Spleen (tissue), 13 donors: ENCODE measurements at places on chromosomes 2 and 18. TPM values are rescaled to one million over a fixed set of nuclear protein-coding genes. Genes with fewer than 3 reads are reported as not detected.

- no peak for DNase-seq
- H3K36me3 ChIP-seq = no peaks in the 10 kb centered on the region
- H3K4me3 ChIP-seq = no peak overlapping the region
Measured at GRCh38 chr18:67710639-67711038, 194.1 kb upstream of the DSEL start.

GRCh38 chr2:223563462-223563861 lies 38.7 kb downstream of the SCG2 start:
- H3K27me3 ChIP-seq = no peaks in the 10 kb centered on the region
- H3K4me1 ChIP-seq = no peaks in the 10 kb centered on the region
- DNase-seq = no peak
- H3K4me3 ChIP-seq = no peak overlapping the region

- H3K27me3 ChIP-seq = no peaks in the 10 kb centered on the region
- H3K4me1 ChIP-seq = no peaks in the 10 kb centered on the region
- H3K36me3 ChIP-seq = no peaks in the 10 kb centered on the region
- no peak overlapping the region for H3K4me3 ChIP-seq
Measured at GRCh38 chr18:47798366-47798765, 132.1 kb downstream of the SMAD2 start.

DNA sequence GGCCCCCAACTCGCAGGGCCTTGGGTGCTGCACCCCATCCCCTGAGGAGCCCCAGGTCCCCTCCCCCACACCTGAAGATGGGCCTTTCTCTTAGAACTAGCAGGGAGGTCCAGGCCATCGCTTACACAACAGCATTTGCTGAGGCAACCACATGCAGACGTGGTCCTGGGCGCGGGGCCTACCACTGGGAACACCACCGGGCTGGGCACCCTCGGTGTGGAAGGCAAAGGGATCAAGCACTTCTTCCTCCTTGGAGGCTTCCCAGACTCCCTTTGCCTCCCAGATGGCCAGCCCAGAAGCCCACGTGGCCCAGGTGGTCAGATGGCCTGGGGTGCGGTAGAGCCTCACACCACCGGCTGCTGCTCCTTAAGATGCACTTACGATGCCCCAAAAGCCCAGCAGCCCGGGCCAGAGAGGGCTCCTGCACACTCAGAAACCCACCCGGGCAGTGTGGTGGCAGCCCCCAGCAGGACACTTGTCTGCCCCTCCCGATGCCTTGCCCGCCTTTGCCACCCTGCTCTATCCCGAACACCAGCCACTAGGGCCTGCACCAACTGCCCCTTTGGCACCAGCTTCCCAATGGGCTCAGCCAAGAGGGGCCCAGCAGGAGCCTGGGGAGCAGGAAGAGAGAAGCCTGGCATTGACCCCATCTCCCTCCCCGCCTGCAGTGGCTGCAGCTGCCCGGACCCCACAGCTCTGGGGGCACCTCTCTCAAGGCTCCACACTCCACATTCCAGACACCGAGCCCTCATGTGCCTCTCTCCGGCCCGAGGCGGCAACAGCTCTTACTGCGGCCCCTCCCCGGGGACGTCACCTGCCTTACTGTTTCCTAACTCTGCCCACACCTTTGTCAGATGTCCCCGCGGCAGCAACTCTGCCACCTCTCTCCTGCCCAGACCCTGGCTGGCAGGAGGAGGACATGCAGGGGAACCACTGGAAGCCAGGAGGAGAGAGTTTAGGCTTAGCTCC lies 13.9 kb upstream of the MLPH start:
- peaks cover 11% of the 10 kb centered on the region for H3K4me1 ChIP-seq
- no peak for DNase-seq
- H3K27me3 ChIP-seq = no peaks in the 10 kb centered on the region
- H3K36me3 ChIP-seq = no peaks in the 10 kb centered on the region

- no peaks in the 10 kb centered on the region for H3K27me3 ChIP-seq
- no peak overlapping the region for H3K4me3 ChIP-seq
- DNase-seq = no peak
- H3K4me1 ChIP-seq = no peaks in the 10 kb centered on the region
Measured at GRCh38 chr2:76391678-76392077, 681.0 kb upstream of the GCFC2 start.

NYAP2 gene
- 0.17 TPM for total RNA-seq

DNA sequence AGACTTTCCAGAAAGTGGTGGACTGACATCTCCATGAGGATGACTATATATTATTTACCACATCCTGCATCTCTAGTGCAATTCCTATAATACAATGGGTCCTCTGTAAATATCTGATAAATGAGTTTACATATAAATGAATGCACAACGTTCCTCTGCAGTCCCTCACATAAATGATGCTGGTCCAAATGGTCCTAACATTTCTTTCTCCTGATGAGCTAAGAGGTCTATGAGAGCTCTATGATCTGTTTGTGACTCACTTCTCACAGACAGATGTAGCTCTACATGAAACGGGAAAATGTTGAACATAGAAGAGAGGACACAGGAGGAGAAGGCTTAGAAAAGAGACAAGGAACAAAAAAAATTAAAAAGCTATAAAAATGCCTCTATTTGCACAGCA lies 201.2 kb upstream of the PIK3C3 start:
- H3K4me1 ChIP-seq = no peaks in the 10 kb centered on the region
- H3K36me3 ChIP-seq = no peaks in the 10 kb centered on the region
- no peak overlapping the region for H3K4me3 ChIP-seq
- no peaks in the 10 kb centered on the region for H3K27me3 ChIP-seq

GRCh38 chr2:15069149-15069548 lies 436.6 kb downstream of the LRATD1 start:
- H3K36me3 ChIP-seq = no peaks in the 10 kb centered on the region
- H3K4me1 ChIP-seq = no peaks in the 10 kb centered on the region
- H3K27ac ChIP-seq = no peak overlapping the region
- DNase-seq = no peak
- no peaks in the 10 kb centered on the region for H3K27me3 ChIP-seq
- no peak overlapping the region for H3K4me3 ChIP-seq

SLC35G4 gene
- total RNA-seq = not detected

PROKR1 gene
- total RNA-seq = not detected

GRCh38 chr2:135494917-135495316 lies 36.1 kb downstream of the ZRANB3 start:
- no peak overlapping the region for H3K27ac ChIP-seq
- DNase-seq = no peak
- no peak overlapping the region for H3K4me3 ChIP-seq
- H3K36me3 ChIP-seq = peaks cover 25% of the 10 kb centered on the region
- no peaks in the 10 kb centered on the region for H3K4me1 ChIP-seq
- no peaks in the 10 kb centered on the region for H3K27me3 ChIP-seq

DNA sequence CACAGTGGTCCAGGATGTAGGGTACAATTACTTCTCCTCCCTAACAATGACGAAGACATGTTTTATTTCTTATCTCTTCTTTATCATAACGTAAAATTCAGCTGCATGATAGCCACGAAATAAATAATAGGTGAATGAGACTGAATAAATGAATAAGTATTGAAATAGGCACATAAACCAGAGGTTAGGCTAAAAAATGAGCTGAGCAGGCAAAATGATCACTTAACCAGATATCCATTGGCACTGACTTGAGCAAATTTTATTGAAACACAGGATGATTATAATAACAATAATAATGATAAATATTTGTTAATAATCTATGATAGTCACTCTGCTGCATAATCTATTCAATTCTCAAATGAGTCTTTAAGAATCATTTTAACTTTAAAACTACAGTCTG lies 506.9 kb upstream of the ZNF804A start:
- H3K4me3 ChIP-seq = no peak overlapping the region
- DNase-seq = no peak
- no peaks in the 10 kb centered on the region for H3K4me1 ChIP-seq
- H3K27ac ChIP-seq = no peak overlapping the region
- H3K27me3 ChIP-seq = no peaks in the 10 kb centered on the region

COL4A3 gene
- total RNA-seq = 18.5 TPM

SDC1 gene
- 21.8 TPM for total RNA-seq

DNA sequence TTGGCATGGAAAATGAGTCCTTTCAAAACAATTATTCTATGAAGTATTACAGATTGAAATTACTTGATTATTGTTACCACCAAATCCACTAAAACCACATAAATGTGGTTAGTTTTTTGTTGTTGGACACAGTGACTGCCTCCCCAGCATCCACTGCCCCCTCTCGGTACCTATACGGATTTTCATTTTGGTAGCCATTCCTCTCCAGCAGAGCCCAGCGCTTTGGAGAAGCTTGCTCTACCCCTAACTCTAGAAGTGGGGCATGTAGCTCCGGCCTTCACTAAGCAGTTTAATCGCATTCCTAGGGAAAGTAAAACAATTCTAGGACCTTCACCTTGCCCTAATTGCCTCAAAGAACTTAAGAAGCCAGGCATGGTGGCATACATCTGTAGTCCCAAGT lies 24.2 kb downstream of the OLA1 start:
- no peak overlapping the region for H3K4me3 ChIP-seq
- no peaks in the 10 kb centered on the region for H3K27me3 ChIP-seq
- no peaks in the 10 kb centered on the region for H3K4me1 ChIP-seq
- no peak for DNase-seq
- H3K27ac ChIP-seq = no peak overlapping the region

- H3K27me3 ChIP-seq = no peaks in the 10 kb centered on the region
- H3K4me3 ChIP-seq = no peak overlapping the region
- H3K36me3 ChIP-seq = no peaks in the 10 kb centered on the region
- no peak for DNase-seq
- no peak overlapping the region for H3K27ac ChIP-seq
Measured at GRCh38 chr2:202135091-202135874, 62.2 kb downstream of the KIAA2012 start.

GRCh38 chr2:54416166-54416813 lies 39.8 kb upstream of the SPTBN1 start:
- H3K36me3 ChIP-seq = no peaks in the 10 kb centered on the region
- H3K4me3 ChIP-seq = no peak overlapping the region
- H3K27me3 ChIP-seq = no peaks in the 10 kb centered on the region
- H3K27ac ChIP-seq = peak overlapping the region; percentile 72

ZNF804A gene
- 0.43 TPM for total RNA-seq

PRSS56 gene
- not detected for total RNA-seq

CYRIA gene
- 87.9 TPM for total RNA-seq

GRCh38 chr2:1730015-1730927 lies 14.0 kb downstream of the PXDN start:
- no peaks in the 10 kb centered on the region for H3K27me3 ChIP-seq
- peaks cover 7% of the 10 kb centered on the region for H3K4me1 ChIP-seq
- peak overlapping the region; percentile 54 for H3K27ac ChIP-seq
- H3K4me3 ChIP-seq = no peak overlapping the region

GRCh38 chr2:29742656-29743055 lies 178.7 kb downstream of the ALK start:
- no peaks in the 10 kb centered on the region for H3K27me3 ChIP-seq
- H3K36me3 ChIP-seq = no peaks in the 10 kb centered on the region
- no peaks in the 10 kb centered on the region for H3K4me1 ChIP-seq
- no peak overlapping the region for H3K4me3 ChIP-seq
- no peak for DNase-seq

DNA sequence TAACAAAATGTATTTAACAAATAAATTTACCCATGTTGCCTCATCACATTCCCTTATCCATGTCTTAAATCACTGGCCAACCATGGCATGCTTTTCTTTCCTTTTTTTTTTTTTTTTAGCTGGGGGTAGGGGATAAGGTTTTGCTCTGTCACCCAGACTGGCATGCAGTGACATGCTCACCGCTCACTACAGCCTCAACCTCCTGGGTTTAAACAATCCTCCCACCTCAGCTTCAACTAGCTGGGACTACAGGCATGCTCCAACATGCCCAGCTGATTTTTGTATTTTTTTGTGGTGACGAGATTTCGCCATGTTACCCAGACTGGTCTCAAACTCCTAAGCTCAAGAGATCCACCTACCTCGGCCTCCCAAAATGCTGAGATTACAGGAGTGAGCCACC lies 266.4 kb downstream of the THSD7B start:
- H3K36me3 ChIP-seq = no peaks in the 10 kb centered on the region
- H3K4me1 ChIP-seq = no peaks in the 10 kb centered on the region
- no peak overlapping the region for H3K27ac ChIP-seq

NAT8 gene
- total RNA-seq = not detected

DNA sequence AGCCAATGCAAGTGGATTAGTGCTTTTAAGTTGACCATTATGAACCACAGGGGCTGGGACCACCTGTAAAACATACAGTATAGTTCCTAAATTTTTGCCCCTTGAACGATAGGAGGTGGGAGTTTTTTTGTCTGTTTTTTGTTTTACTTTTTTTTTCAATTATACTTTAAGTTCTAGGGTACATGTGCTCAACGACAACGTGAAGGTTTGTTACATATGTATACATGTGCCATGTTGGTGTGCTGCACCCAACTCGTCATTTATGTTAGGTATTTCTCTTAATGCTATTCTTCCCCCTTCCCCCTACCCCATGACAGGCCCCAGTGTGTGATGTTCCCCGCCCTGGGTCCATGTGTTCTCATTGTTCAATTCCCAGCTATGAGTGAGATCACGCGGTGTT lies 1797.9 kb upstream of the PIK3C3 start:
- H3K27me3 ChIP-seq = no peaks in the 10 kb centered on the region
- no peaks in the 10 kb centered on the region for H3K4me1 ChIP-seq
- no peaks in the 10 kb centered on the region for H3K36me3 ChIP-seq

FEV gene
- not detected for total RNA-seq

DNA sequence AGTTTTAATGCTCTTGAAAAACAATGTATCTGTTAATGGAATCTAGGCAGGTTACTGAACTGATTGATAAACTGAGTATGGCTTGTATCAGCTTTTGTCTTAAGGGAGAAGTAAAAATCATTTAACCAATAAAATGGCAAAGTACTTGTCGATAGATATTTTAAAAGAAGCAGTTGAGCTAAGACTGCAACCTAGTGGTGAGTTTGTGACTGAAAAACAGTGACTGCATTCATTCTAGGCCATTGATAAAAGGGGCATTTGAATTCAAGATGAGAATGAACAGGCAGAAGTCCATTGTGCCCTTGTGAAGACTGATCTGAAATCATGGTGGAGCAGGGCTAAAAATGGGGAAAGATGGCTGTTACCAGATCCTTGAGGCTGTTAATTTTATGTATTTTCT lies 59.4 kb upstream of the MSTN start:
- no peak overlapping the region for H3K27ac ChIP-seq
- DNase-seq = no peak
- H3K27me3 ChIP-seq = no peaks in the 10 kb centered on the region
- H3K4me1 ChIP-seq = no peaks in the 10 kb centered on the region
- H3K36me3 ChIP-seq = no peaks in the 10 kb centered on the region
- no peak overlapping the region for H3K4me3 ChIP-seq

GRCh38 chr2:44001716-44002115 lies 5.9 kb upstream of the LRPPRC start:
- DNase-seq = no peak
- no peak overlapping the region for H3K4me3 ChIP-seq
- H3K27ac ChIP-seq = no peak overlapping the region

ERMN gene
- 3.0 TPM for total RNA-seq

TEX44 gene
- not detected for total RNA-seq

OXER1 gene
- 3.9 TPM for total RNA-seq

DNA sequence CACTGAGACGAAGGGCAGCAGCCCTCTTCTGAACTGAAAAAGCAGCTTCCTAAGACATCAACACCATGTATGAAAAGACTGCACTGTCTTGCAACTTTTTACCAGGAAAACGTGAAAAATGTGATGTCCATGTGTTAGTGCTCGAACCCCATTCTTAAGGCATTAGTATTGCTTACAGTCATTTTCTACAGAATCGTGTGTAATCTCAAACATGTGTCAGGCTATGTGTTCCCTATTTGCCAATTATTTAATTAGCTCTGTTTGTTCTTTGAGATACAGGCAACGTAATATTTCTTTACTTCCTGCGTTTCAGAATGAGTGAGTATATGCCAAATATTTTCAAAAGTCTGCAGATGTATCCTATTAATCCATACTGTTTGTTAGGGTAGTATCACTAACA lies 307.7 kb upstream of the CCDC68 start:
- H3K36me3 ChIP-seq = peaks cover 25% of the 10 kb centered on the region
- H3K4me3 ChIP-seq = no peak overlapping the region
- DNase-seq = no peak
- H3K4me1 ChIP-seq = peaks cover 59% of the 10 kb centered on the region
- H3K27me3 ChIP-seq = no peaks in the 10 kb centered on the region
- no peak overlapping the region for H3K27ac ChIP-seq
